ENCODE measurements at places on chromosomes 3 and 15.

DNA sequence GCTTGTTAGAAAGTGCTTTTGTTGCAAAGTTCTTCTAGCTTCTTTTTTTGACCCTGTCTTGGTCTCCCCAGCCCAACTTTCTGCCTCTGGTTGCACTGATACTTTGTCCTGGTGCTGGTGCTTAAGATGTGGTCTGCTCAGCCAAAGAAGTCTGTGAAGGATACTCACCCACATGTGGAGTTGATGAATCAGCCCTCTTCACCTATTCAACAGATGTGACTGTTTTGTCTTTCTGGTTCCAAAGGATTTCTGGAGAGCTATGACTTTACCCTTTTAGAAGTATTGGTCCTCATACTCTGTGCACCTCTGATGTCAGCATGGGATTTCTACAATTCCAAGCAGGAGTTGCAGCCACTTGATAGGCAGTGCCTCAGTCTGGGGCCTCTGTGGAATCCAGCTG is 84.1 kb downstream of the PCCB start:
- DNase-seq, result no peak

DNA sequence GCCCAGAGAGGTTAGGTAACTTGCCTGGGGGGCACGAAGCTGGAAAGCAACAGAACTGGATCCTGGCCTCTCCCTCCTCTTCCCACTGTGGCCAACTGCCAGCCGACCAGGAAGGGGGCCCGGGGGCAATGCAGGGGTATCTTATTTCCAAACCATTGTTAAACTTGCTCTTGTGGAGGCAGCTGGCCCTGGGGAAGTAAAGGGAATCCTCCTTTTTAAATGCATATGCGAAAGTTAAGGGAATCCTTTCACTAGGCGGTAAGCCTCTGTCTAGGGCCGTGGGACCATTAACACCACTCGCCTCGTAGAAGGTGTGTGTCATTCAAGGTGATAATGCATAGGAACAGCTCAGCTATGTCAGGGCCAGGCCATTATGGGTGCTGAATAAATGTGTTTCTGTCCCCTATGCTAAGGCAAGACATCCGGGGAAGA is 68.6 kb downstream of the ST6GAL1 start:
- DNase-seq, result no peak

GRCh38 chr3:106458952-106459351 is 590.1 kb upstream of the CBLB start:
- no peak for DNase-seq

GRCh38 chr3:45054196-45054857 is 28.2 kb downstream of the CLEC3B start:
- peak; percentile 70 for DNase-seq

DNA sequence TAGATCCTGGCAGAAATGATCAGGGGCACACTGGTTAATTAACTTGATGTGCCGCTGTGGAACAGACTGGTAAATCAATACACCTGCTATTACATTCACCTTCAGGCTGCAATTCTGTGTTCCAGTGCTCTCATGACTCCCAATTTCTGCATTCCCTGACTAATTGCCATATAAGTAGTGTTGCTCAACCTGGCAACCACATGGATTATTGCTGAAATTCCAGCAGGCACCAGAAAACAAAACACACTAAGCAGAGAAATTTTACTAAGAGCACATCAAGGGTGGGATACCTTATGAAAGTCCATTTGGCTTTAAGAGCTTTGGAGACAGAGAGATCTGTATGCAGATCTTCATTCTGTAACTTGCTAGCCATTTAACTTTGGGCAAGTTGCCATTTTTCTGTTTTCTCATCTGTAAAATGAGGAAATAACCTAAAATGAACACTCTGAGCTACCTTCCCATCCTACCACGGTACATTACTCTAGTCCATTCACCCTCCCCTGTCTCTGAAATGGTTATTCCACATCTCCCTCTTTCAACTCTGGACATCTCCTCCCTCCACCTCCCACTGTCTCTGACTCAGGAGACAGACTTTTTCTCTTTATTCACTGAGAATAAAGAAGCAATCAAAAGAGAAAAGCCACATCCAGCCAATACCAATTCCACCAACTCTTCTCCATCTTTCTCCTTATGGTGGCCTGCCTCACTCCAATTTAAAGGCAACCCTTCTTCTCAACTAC is 54.6 kb downstream of the STAC start:
- peak; percentile 58 for DNase-seq

DNA sequence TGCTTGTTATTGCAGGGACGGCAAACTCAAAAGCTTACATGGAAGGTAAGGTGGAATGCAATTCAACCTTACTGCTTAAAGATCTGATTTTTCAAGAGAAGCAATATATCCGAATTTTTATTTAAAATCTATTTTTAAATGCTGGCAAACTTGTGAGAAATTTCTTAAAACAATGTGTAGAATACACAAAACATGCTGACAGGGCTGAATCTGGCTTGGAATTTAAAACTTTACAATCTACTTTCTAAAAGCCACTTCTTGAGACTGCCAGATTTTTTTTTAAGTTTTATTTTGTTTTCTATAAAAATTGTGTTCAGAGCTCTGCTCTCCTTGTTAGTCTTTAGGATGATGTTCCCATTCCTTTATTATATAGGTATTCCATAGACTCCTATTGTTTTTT is 146.7 kb downstream of the ADAM10 start:
- no peak for DNase-seq

- DNase-seq, result no peak
Measured at GRCh38 chr15:51496246-51496645, 126.3 kb downstream of the DMXL2 start.

DNA sequence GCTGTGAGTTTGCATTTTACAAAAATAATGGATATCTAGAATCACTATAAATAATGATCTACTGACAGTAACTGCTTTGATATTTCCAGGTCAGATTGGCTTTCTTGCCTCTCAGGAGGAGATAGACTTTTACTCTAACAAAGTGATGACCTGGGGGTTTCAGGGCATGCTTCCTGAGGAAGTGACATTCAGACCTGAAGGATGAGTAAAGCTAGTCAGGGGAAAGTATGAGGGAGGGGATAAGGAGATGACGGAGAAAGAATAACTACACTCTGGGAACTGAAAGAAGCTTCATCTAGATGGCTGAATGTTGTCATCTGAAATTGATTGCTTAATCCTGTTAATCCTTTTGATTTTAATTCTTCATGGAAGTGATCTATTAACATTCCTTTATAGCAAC is 32.2 kb downstream of the ARMC8 start:
- no peak for DNase-seq

DNA sequence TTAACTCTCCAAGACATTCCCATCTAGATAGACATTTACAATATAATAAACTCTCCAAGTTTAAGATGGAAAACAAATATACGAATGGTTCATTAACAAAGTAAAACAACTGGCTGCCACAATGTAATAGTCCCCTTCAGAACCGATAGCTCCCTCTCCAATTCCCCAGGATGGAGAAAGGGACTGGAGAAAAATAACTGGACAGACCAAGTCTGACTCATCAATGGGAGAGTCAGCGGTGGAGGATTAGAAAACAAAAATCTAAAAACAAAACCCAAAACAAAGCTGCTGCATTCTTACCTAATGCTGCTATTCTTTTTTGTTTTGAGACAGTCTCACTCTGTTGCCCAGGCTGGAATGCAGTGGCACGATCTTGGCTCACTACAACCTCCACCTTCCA is 468.1 kb downstream of the SHQ1 start:
- DNase-seq, result peak; percentile 13

DNA sequence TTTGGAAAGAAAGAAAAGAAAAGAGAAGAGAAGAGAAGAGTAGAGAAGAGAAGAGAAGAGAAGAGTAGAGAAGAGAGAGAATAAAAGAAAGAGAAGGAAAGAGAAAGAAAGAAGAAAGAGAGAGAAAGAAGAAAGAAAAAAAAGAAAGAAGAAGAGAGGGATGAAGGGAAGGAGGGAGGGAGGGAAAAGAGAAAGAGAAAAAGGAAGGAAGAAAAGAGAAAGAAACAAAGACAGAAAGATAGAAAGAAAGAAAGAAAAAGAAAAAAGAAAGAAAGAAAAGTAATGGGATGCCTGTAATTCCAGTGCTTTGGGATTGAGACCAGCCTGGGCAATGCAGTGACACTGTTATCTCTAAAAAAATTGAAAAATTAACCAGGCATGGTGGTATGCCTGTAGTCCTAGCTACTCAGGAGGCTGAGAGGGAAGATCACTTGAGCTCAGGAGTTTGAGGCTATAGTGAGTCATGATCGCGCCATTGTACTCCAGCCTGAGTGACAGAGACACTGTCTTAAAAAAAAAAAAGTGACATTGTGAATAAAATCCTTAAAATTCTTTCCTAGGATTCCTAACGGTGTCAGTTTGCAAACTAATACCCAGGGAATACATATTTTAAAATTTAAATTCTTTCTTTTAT is 1.7 kb downstream of the RASL12 start:
- DNase-seq, result no peak

- DNase-seq, result peak; percentile 90
Measured at GRCh38 chr3:49007771-49008528, 759 bp downstream of the WDR6 start.

DNA sequence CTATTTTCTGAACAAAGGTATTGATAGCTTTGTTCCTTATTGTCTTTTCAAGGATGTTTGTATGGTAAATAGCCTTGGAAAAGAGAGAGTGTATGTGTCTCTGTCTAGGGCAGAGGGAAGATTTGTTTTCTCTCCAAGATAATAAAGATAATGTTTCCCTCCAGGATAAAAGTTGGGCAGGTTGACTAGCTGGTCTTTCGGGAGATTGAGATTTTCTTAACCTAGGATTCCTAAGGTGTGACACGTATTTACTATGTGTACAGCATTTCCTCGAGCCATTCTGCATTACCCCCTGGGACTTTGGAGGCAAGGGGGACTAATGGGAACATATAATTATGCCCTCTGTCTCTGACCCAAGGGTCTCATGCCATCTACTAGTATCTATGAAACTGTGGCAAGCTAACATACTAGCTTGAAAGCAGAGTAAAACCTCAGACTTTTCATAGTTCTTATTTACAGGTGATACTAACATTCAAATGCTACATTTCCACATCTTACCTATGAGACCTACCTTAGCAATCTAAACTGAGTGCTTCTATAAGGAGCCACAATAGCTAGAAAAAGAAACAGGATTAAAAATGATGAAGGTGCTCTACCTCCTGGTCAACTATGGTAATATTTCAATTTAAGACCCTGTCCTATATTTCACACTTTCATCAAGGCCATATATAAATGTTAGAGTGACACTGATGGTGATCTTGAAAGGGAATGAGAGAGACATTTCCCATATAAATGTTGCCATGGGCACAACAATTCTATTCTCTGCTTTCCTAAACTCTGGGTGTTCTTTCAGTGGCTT is 252.9 kb upstream of the CBLB start:
- no peak for DNase-seq

DNA sequence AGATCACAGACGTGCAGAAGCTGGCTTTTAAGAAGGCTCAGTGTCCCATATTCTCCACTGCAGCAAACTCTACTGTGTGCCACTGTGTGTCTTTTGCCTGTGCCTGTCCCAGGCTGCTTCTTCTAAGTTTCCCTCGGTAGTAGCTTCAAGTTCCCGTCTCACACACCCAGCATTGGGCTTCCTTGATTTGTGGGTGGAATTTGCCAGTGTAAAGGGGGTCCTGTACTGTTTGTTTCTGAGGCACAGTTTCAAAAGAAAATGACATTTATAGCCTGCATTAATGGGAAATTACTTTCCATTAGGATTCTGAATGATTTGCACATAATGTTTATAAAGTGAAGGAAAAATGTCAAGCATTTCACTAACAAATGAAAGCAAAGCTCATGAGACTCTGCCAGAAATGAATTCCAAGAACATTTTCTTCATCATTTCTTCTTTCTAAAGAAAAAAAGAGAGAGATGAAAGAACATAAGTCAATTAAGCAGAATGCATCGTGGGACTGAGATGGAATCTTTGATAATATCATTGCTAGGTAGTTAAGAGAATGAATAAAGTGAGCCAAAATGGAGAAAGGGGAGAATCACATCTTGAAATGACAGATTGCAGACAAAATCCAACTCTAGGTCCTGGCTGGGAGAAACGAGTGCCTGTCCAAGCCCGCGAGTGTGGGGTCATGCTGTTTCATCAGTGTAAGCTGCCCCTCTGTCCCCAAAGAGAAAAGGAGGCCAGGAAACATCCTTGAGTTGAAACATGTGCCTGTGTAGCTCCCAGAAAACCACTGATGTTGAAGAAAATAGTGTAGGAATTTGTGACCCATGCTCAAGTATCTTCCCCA is 48.6 kb upstream of the ADAMTSL3 start:
- no peak for DNase-seq

DNA sequence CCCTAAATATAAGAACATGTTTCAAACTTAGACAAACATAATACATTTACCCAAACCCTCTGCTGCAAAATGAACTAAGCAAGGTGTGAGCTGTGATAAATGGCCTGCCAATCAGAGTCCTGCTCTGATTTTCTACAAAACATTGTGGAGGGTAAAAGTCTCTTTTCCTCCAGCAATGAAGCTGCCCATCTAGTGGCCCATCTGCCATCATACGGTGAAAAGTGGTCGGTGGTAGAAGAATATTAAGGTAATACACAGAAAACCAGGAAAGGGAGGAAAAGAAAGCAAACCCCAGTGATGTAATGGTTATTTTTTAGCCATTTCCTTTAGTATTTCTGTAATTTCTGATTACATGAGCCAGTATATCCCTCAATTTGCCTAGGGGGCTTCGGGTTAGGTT is 838.1 kb downstream of the TBL1XR1 start:
- no peak for DNase-seq

- DNase-seq, result no peak
Measured at GRCh38 chr3:126180477-126181397, at the start of gene ALDH1L1. ALDH1L1 (minus strand) TSS chr3:126180586; CDS start chr3:126160979, 19,607 bp downstream.

DNA sequence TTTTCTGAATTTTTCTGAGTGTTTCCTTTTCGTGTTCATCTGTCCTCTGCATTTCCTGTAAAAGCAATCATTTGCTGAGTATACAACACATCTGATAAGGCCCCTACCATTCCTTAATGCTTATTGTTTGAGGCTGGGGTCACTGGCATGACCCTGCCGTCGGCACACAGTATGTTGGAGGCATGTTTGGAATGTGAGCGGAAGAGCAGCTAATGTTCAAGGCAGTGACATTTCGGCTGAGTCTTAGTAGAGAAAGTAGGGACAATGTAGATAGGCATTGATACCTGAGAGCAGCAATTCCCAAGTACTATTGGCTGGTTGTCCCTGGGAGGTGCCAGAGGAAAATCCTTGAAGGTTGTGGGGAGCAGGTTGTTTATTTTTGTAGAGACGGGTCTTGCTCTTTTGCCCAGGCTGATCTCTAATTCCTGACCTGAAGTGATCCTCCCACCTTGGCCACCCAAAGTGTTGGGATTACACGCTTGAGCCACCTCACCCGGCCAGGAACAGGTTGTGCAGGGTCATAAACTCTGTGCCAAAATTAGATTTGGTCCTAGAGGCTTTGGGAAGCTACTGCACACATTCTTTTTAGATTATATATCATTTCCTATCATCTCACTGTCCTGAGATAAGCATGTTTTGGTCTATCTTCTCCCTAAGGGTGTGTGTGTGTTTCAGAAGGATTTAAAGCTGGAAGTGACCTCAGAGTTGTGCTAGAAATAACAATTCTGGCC is 13.5 kb downstream of the PTPN23 start:
- DNase-seq, result peak; percentile 42
